Lower lobe of right lung (tissue), 2 donors: ENCODE measurements at places on chromosomes 16 and 17. TPM values are rescaled to one million over a fixed set of nuclear protein-coding genes. Genes with fewer than 3 reads are reported as not detected.

The CDH8 gene
- total RNA-seq: 0.71 TPM

The ITGB3 gene
- 10.5 TPM for total RNA-seq

The AIPL1 gene
- total RNA-seq: not detected

The HLF gene
- 29.4 TPM for total RNA-seq

- DNase-seq: no peak
- H3K27ac ChIP-seq: no peak overlapping the region
- H3K4me1 ChIP-seq: peaks cover 13% of the 10 kb centered on the region
- H3K36me3 ChIP-seq: no peaks in the 10 kb centered on the region
- H3K27me3 ChIP-seq: no peaks in the 10 kb centered on the region
- H3K4me3 ChIP-seq: no peak overlapping the region
Observed at GRCh38 chr16:4232541-4233386, 9.1 kb downstream of the SRL start.

GRCh38 chr16:31201582-31202413 lies 762 bp downstream of the PYCARD start:
- DNase-seq: peak; percentile 73
- peaks cover 31% of the 10 kb centered on the region for H3K4me1 ChIP-seq
- H3K4me3 ChIP-seq: peak overlapping the region; percentile 99
- peaks cover 34% of the 10 kb centered on the region for H3K36me3 ChIP-seq

DNA sequence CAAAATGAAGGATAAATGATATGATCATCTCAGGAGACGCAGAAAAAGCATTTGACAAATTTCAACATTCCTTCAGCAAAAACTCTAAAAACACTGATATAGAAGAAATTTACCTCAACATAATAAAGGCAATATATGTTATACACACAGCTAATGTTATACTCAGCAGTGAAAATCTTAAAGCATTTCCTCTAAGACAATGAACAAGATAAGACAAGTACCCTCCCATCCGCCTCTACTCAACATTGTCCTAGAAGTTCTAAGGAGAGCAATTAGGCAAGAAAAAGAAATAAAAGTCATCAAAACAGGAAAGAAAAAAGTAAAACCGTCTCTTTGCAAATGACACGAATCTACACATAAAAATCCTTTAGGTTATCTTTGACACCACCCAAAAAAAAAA lies 1432.8 kb downstream of the CDH11 start:
- H3K36me3 ChIP-seq: no peaks in the 10 kb centered on the region
- no peak overlapping the region for H3K27ac ChIP-seq
- DNase-seq: no peak
- no peak overlapping the region for H3K4me3 ChIP-seq

GRCh38 chr17:14762736-14763479 lies 462.0 kb downstream of the HS3ST3B1 start:
- no peak for DNase-seq
- no peak overlapping the region for H3K27ac ChIP-seq
- no peaks in the 10 kb centered on the region for H3K27me3 ChIP-seq
- H3K4me1 ChIP-seq: no peaks in the 10 kb centered on the region
- H3K36me3 ChIP-seq: no peaks in the 10 kb centered on the region
- H3K4me3 ChIP-seq: no peak overlapping the region

GRCh38 chr16:3431779-3432219 lies 11.5 kb downstream of the ZNF597 start:
- H3K4me3 ChIP-seq: peak overlapping the region; percentile 10
- peak; percentile 59 for DNase-seq
- no peaks in the 10 kb centered on the region for H3K4me1 ChIP-seq
- no peaks in the 10 kb centered on the region for H3K27me3 ChIP-seq
